Activated CD8-positive, alpha-beta memory T cell treated with anti-CD3 and anti-CD28 coated beads for 4 hours (primary cell): ENCODE measurements at places on chromosomes 13 and 19.

GRCh38 chr13:40442231-40442630, 224.2 kb downstream of the FOXO1 start:
- no peak for DNase-seq

GRCh38 chr19:38687837-38688378, 40.5 kb downstream of the ACTN4 start:
- no peak for DNase-seq

- DNase-seq: no peak
Measured at GRCh38 chr19:37874784-37875183, 31.6 kb downstream of the WDR87 start.

DNA sequence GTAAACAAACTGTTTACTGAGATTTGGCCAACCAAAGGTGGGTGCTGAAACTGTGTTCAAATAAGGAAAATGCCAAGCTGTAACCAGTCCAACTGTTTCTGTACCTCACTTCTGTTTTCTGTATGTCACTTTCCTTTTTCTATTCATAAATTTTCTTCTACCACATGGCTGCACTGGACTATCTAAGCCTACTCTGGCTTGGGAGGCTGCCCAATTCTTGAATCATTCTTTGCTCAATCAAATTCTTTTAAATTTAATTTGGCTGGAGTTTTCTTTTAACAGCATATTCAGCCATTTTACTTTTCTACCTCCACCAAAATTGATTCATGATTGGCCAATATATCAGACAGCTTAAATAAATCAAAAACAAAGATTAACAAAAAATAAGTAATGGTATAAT, 1575.5 kb upstream of the SPRY2 start:
- no peak for DNase-seq

- DNase-seq: no peak
Measured at GRCh38 chr13:30108913-30109237, 198.5 kb downstream of the KATNAL1 start.

- no peak for DNase-seq
Measured at GRCh38 chr19:5152013-5152763, 183.3 kb downstream of the KDM4B start.

DNA sequence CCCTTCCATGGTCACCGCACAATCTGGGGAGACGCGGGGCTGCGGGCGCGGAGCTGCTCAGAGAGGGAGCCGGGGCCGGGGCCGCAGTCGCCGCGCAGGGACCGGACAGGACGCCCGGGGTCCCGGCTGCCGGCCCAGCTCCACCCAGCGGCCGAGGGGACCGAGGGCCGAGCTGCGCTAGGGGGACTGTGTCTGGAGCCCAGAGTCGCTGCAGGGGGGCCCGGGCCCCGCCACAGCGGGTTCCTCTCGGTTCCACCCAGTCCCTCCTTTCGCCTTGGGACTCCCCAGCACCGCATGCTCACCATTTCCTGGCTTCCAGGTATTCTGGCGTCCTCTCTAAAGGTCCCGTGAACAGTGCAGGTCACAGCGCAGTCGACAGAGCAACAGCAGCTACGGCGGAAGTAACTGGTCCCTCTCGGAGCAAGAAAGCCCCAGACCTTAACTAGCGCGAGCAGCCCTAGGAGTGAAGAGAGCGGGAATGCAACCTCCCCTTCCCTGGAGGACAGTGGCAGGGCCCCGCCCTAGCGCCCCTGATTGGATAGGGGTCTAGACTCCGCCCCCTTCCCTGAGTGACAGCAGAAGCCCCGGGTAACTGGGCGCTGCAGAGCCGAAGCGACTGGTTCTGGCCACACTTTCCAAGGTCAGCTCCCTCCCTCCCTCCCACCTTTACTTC, at the start of gene ZNF878:
Gene ZNF878, minus strand, starts transcription at position 465 of the 673 bp plus-strand sequence. Its CDS starts 160 bp downstream, at position 305.
- no peak for DNase-seq

GRCh38 chr13:80276371-80277289, 64.3 kb downstream of the SPRY2 start:
- DNase-seq: no peak

DNA sequence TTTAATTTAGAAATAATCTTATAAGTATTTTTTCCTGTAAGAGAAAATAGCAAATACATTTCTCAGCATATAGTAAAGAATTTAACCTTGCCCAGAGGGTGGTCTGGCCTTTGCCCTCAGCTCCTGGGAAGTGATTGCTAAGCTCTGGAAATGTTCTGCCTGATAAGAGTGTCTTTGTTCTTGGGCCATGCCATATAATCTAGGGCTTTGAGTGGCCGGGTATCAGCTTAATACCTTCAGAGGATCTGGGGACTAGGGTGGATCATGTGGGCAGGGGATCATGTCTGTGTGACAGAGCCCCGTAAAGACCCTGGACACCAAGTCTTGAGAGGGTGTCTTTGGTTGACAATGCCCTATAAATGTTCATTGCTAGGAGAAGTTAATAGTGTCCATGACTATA, 1032.4 kb upstream of the MIR17HG start:
- DNase-seq: no peak

GRCh38 chr13:100773923-100774663, 99.5 kb upstream of the TMTC4 start:
- no peak for DNase-seq

GRCh38 chr19:13770013-13770635, 4.1 kb upstream of the C19orf53 start:
- no peak for DNase-seq

- no peak for DNase-seq
Measured at GRCh38 chr13:45040622-45041021, 51.3 kb downstream of the GPALPP1 start.

DNA sequence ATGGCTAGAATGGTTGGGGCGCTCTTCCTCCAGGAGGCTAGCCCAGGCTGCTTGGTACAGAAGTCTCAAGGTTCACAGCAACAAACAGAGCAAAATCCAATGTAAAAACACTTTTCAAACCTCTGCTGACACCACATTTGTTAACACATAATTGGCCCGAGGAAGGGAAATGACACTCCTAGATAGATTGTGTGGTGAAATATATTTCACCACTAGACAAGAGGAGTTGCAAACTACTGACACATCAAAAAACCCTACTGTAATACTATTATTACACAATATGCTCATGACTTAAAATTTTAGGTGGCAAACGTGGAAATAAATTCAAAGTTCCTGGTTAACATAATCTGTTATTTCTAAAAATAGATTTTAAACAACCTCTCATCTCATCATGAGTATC, 643.6 kb downstream of the PCDH9 start:
- DNase-seq: no peak

- DNase-seq: no peak
Measured at GRCh38 chr13:21225841-21226581, 49.6 kb downstream of the MRPL57 start.

DNA sequence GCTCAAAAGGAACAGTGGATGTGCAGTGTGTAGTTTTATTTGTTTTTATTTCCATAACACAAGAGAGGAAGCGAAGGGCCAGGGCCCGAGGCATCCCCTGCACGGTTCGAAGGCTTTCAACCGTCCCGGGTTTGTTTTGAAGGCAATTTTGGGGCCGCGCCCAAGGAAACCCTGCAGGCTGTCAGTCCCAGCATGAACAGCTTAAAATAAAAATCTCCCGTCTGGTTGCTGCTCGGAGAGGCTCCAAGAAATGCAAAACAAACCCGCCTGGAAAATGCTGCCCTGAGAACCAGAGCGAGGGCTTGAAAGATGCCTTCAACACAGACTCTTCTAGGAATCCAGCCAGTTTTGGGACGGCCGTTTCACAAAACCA, 16.0 kb downstream of the LSM4 start:
- DNase-seq: no peak

DNA sequence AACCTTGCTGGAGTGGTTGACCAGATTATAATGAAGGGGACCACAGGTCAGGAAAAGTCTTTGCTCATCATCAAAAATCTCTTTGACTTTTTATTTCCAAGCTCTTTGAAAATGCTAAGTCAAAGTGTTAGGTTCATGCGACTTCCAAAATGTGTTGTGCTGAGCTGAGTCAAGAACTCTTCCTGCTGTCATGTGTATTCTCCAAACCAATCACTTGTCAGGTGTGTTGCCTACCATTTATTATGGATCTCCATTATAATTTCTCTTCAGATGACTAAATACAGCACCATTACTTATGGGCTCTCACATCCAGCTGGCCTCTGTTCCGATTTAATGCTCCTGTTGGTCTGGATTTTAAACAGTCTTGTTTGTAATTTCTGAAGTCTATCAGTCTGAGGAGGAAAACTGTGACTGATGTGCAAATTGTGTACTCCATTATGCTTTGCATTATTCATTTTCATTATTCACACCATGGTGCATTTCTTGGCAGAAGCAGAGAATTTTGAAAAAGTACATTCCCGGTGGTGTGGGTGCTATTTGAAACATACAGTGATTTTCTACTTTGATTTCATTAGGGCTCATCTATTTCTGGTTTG, 562.5 kb downstream of the LMO7 start:
- DNase-seq: no peak

- no peak for DNase-seq
Measured at GRCh38 chr19:13334801-13335481, 171.3 kb downstream of the CACNA1A start.

GRCh38 chr19:23772675-23773063, 14.0 kb upstream of the ZNF681 start:
- no peak for DNase-seq

DNA sequence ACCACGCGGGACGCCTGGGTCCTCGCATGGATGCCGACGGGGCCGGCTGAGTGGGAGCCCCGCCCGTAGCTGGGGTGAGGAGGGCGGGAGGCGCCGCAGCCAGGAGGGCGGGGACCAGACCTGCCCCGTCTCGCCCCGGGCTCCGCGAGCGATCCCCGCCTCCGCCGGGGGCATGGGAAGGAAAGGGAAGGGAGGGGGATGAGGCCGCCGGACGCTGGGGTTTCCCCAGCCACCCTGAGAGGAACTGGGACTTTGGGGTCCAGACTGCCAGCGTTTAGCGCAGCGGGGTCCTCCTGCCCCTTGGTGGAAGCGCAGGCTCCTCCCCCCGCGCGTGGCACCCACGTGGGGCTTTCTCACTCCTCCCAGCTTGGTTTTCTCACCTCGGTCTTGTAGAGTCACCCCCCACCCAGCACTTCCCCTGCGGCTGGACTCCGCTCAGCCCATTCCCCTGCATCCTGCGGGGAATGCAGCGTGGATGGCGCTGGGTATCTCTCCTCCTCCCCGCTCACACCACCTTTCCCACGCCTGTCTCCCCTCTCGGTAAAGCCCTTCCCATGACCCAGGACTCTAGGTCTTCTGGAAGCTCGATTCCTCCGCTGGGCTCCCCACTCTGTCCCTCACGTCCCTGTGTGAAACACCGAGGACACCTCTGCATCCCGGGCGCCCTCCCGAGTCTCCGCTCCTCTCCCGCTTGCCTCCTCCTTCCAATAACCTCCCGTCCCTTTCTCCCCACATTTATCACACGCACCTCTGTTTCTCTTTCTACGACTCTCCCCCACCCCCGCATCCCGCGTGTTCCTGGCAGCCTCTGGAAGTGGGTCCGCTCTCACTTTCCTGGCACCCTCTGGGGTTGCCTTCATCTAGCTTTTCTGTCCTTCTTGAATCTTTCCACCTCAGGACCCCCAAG, 2.1 kb downstream of the TGFB1 start:
- peak; percentile 81 for DNase-seq

DNA sequence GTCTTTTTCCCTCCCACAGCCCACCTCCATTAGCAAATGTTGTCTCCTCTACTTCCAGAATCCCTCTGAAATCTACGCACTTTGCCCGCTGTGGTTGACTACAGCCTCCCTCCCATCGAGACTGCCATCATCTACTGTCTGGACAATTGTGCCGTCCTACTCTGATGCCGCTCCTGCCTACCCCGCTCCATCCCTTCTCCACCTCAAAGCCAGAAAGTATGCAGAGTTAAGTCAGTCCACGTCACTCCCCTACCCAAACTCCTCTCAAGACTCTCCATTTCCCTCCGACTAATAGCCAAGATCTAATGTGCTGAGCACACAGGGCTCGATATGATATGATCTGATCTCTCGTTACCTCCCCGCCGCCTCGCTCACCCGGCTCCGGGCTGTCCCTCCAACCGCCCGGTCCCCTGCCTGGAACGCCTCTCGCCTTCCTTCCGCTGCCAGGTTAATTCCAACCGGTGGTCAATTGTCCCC, 556 bp downstream of the CACTIN start:
- DNase-seq: no peak

DNA sequence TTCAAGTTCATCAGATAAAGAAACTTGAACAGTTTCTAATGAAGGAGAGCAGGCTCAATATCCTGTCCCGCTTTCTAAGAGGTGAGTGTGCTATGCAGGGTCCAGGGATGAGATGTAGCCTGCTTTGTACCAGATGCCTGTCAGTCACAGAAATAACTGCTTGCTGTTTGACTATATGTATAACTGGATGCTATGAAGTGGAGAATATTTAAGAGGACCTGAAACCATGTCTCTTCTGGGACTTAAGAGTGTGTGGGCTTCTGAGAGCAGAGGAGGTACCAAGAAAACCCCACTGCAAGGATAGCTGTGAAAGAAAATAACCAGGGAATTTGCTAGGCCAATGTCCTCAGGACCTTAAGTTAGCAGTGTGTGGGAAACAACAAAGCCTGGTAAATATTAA, 246.3 kb upstream of the RFC3 start:
- DNase-seq: no peak

DNA sequence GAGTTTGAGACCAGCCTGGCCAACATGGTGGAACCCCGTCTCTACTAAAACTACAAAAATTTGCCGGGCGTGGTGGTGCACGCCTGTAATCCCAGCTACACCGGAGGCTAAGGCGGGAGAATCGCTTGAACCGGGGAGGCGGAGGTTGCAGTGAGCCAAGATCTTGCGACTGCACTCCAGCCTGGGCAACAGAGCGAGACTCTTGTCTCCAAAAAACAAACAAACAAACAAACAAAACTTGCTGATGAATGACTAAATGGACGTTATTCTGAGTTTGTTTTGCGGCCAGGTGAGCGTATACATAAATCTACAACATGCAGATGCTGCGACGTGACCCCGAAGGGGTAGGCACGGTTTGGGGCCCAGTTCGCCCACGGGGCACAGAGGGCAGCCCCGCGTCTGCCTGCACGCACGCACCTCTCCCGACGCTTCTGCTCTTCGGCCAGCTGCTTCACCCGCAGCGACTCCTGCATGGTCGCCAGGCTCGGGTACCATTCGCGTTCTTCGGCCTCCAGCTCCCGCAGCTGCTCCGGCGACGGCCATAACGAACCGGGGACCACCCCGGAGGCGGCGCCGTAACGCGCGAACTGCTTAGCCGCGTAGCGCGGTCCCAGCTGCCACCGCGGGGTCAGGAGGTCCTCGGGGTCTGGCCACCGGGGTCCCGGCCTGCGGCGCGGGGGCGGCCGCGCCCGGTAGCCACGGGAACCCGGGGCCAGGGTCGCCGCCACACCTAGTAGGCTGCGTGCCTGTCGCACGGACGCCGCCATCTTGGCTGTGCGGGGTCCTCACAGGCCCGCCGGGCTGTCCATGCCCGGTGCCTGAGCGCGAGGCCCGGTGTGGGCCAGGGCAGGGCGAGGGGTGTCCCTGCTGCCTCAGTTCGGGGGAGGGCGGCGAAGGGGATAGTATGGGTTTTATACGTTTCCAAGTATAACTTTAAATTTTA, at the start of gene GADD45GIP1:
Gene GADD45GIP1, minus strand, starts transcription at position 778 of the 943 bp plus-strand sequence. Its CDS starts 11 bp downstream, at position 767.
- peak; percentile 70 for DNase-seq
